ENCODE measurements at places on chromosomes 4 and X.

GRCh38 chr4:90544532-90545045 lies 417.4 kb downstream of the CCSER1 start:
- DNase-seq = no peak

GRCh38 chr4:42398171-42398870 lies 1.0 kb downstream of the SHISA3 start:
- no peak for DNase-seq

DNA sequence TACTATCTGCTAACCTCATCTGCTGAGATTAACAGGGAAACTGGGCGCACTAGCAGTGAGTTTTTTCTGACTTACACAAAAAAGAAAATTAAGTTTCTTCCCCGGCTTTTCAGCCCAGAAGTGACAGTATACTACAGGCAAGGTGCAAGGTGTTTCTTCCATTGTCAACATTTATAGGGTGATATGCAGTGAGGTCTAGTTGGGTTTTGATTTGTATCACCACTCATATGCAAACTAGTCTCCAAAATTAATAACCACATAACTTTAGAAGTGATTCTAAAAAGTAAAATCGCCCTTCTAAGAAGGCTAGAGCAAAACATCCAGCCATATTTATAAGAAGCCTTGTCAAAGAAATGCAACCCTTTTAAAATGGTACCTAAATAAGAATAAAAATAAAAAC lies 640.1 kb downstream of the ARAP2 start:
- DNase-seq = no peak

DNA sequence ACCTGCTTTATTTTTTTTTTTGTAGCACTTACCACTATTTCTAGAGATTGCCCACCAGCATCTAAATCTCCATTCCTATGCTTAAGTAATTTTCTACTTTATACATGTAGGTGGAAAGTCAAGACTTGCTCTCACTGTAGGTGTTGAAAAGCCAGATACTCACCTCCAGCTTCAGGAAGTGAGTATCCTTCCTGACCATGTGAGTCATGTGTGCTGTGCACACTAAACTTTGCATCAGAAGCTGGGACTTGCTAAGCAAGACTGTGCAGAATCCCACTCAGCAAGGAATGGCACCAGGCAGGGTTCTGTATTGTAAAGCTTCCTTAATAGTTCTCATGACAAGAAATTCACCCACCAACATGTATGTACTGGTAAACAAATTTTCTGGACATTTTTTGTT lies 151.8 kb downstream of the POU4F2 start:
- no peak for DNase-seq

GRCh38 chrX:56564164-56564885 lies 898 bp downstream of the UBQLN2 start:
- DNase-seq = peak; percentile 34

- DNase-seq = no peak
Observed at GRCh38 chr4:7872264-7872771, 67.3 kb downstream of the AFAP1 start.

DNA sequence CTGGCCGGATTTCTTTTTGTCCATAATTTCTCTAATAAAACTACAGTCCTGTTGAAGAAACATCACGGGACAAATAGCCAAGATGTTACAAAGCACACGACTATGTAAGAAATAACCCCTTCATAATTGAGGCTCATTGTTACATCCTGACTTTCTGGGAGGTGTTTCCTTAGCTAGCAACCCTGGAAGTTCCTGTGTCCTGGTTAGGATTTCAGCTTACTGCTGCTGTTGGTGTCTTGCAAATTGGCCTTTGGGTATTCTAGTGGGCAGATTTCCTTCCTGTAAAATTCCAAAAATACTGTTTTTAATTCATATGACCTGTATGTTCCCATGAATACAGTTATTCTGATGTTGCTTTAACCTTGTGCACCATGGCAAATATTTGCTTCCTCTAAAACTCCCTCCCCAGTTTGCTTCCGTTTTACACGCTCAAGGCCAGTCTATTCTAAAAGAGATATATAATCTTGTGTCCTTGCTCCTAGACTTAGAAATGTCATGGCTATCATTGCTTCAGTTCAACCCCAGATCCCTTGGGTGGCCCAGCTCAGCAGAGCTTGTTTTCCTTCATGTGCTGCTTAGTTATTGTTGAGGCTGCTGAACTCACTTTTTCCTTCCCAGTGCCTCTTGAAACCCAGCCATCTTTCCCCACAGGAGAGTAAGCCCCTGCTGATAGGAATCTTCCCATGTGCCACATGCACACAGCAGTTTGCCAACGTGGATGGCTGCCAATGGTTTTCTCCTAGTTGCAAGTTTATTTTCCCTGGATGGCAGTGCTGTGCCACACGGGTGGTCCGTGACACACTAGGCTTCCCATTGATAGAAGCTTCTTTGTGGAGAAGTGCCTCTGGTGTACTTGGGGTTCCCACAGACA lies 75.8 kb downstream of the TSPAN7 start:
- no peak for DNase-seq

DNA sequence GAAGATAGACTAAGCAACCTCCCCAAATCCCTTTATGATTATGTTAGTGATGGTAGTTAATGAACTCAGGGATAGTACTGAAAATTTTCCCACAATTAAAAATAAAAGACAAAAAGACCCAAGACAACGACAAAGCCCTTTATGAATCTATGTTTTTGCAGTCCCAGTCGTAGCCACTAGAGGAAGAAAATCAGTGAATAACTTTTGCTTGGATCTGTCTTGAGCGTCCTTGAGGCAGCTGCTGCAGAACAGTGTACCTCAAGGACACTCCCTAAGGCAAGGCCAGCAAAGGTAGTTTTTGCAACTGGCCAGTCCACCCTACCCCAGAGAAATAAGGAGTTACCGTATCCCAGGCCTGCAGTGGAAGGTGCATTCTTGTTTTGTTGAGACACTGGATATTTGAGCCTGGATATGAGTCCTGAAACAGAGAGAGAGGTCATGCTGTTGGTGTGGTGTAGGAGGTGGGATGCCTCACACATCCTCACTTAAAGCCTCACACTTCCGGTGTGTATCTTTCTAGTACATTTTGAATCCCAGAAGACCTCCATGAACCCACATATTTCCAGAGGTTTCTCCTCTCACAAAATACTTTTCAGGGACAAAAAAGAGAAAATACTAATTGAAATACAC lies 8.7 kb upstream of the TIMM8A start:
- no peak for DNase-seq

DNA sequence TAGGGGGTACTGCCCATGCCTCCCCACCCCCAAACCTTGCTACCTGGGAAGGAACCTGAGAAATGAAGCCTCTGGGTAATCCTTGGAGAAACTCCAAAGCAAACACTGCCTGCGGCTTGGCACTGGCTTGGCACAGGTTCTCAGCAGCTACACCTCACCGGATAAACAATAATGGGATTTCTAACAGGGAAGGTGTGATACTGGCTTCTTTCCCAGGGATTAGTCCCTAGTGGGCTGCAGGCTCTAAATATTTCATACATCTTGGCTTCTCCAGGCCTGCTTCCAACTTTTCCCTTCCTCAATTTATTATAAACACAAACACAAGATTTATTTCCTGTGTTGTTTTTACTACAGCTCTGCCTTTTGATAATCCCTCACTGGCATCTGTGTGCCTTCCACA lies 12.5 kb downstream of the SEC24D start:
- DNase-seq = no peak

DNA sequence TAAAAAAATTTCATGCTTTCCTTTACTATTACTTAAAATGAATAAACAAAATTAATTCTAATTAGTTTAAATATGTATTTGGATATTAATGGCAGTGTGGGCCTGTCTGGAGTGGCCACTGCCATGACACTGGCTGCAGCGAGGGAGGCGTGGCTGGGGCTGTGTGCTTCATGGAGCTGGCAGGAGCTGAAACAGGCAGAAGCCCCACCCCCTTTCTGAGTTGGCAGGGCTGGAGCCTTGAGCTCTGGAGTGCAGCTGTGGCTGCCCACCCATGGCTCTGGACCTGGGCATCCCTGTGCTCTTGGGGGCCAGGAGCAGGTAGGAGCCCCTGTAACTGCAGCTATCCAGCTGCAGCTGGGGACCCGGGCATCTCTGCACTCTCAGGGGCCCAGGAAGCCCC lies 8.2 kb upstream of the HSD17B11 start:
- no peak for DNase-seq

GRCh38 chrX:132025041-132025440 lies 1.9 kb downstream of the STK26 start:
- no peak for DNase-seq

DNA sequence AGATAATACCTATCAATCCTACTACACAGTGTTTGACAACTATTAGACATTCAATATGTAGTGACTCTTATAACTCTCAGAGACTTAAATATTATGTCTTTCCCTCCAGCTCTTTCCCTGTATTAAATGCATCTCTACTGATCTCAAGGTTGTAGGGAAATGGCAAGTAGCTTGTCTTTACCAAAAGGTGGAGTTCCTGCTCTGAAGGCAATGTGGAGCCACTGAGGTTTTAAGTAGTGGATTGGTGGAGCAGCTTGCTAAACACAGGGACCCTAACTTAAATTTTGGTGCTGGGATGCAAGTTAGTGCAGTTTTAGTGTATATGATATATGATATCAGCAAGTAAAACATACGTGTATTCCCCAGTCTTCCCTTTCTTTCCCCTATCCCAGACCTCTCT lies 13.1 kb downstream of the FNIP2 start:
- DNase-seq = no peak

DNA sequence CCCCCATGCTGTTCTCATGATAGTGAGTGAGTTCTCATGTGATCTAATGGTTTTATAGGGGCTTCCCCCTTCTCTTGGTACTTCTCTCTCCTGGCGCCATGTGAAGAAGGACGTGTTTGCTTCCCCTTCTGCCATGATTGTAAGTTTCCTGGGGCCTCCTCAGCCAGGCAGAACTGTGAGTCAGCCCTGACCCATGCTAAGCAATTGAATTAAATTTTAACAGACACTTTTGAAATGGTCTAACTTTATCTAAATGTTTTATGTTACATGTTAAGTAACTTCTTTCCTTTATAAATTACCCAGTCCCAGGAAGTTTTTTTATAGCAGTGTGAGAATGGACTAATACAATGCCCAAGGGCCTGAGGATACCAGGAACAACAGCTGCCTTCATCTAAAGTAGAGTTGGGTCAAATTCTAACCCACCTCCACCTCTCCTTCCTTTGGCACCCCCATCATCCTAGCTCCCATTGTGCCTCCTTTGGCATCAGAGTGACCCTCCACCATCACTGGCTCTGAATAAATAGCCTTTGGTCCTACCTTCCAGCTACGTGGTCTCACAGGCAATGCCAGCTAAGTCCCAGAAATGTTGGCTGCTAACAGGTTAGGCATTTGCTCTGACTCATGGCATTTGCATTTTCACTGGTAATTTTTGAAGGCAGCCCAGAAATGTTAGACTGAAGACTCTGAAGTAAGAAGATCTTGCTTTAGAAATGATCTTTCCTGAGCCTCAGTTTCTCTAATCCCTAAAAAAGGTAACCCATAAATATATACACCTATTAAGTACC lies 182.1 kb downstream of the MOSPD2 start:
- DNase-seq = no peak

- DNase-seq = no peak
Observed at GRCh38 chrX:39850630-39851152, 247.1 kb downstream of the BCOR start.

- peak; percentile 61 for DNase-seq
Observed at GRCh38 chr4:6546681-6547447, 28.1 kb upstream of the MAN2B2 start.

DNA sequence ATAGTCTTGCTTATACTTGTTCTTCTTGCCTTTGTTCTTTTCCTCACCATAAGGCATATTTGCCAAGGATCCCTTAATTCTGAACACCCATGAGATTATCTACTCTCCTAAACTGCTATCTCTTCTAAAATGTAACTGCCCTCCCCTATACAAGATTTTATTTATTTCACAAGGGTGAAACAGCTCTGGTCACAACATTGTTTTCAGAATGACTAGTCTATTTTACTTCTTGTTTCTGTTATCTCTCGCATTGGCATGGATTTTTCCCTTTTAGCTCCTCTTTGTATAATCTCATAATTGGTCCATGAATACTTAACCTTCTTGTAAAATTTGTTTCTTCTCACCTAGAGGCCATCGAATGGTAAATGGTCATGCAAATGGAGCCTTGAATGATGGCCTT lies 17.2 kb upstream of the COL25A1 start:
- no peak for DNase-seq

DNA sequence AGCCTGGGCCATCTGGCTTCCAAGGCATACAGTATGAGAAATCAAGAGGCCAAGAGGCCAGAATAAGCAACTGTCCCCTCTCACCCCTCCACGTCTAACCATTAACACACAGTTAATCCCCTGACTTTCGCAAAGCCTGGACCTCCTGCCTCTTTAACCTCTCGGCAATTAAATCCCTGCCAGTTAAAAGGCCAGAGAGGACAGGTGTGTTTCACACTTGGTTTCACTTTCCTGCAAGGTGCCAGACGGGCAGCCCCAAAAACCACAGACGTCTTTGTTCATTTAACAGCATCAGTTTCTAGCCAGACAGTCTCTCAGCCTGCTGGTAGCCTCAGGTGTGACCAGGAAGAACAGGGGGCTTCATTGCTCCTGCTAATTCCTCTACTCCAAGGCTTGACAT lies 91.1 kb upstream of the KIT start:
- no peak for DNase-seq

GRCh38 chrX:63855896-63856295 lies 70.9 kb upstream of the ARHGEF9 start:
- DNase-seq = no peak

- DNase-seq = no peak
Observed at GRCh38 chr4:142901166-142901662, 55.1 kb upstream of the INPP4B start.

GRCh38 chrX:124194901-124195300 lies 137.6 kb upstream of the TEX13D start:
- no peak for DNase-seq

DNA sequence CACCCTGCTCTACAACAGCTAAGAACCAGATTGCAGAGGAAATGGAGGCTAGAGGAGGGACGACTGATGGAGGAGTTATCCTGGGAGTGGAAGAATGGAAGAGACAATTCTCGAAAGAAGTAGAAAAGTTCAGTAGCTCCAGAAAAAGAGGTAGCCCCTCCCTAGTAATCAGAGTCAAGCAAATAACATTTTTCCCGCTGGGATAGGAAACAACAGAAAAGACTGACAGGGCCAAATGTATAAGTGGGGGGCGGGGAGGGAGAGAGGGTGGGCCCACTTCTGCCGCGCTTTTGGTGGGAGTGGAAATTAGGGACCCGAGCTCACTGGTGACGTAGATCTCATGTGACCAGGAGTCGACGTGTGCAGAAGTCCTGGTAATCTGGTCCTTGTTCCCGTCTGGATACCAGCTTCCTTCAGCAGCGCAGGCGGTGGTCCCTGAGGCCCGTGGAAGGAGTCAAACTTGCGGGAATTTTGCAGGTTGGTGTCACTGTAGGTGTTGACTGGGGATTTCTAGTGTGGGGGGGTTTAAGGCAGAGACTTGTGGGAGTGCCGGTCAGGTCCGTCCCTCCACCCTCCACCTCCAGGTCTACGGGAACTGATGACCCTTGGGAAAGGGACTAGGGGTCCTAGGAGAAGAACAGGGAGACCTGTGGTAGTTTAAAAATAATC lies at the start of gene TCEAL9:
Gene TCEAL9, plus strand, starts transcription at position 377 of the 669 bp plus-strand sequence. CDS start 1,179 bp downstream, outside the sequence.
- peak; percentile 44 for DNase-seq

- DNase-seq = no peak
Observed at GRCh38 chrX:81255876-81256275, 54.0 kb downstream of the SH3BGRL start.

GRCh38 chrX:102964940-102965339 lies 27.9 kb downstream of the RAB40AL start:
- DNase-seq = no peak
